ENCODE measurements at places on chromosomes 12 and 14. TPM values are rescaled to one million over a fixed set of nuclear protein-coding genes. Genes with fewer than 3 reads are reported as not detected.

Gene HOXC5
- 0.43 TPM for total RNA-seq

Gene LGALS3
- total RNA-seq, result 180 TPM

Gene SNRPF
- 180 TPM for total RNA-seq

Gene RPGRIP1
- total RNA-seq, result 0.23 TPM

Gene CLEC1A
- total RNA-seq, result not detected

Gene PLEKHG7
- 0.10 TPM for total RNA-seq

Gene PAH
- total RNA-seq, result not detected

Gene CINP
- total RNA-seq, result 58.8 TPM

Gene OAS1
- 92.2 TPM for total RNA-seq

Gene ART4
- total RNA-seq, result not detected

Gene ITGB7
- total RNA-seq, result 0.48 TPM

Gene GALC
- 11.3 TPM for total RNA-seq

Gene TAS2R42
- total RNA-seq, result not detected

Gene PTCSC3
- not detected for total RNA-seq

Gene SLC4A8
- 1.0 TPM for total RNA-seq

Gene RAB15
- 17.7 TPM for total RNA-seq

Gene EML1
- 43.3 TPM for total RNA-seq

Gene ALDH2
- total RNA-seq, result 97.2 TPM

Gene SLC24A4
- 0.14 TPM for total RNA-seq

Gene FIGNL2
- 0.32 TPM for total RNA-seq

Gene HOXC10
- total RNA-seq, result 2.6 TPM

Gene BMAL2
- 21.5 TPM for total RNA-seq

Gene NEUROD4
- not detected for total RNA-seq

Gene COQ5
- total RNA-seq, result 26.4 TPM

Gene KLHL33
- not detected for total RNA-seq

Gene IAPP
- not detected for total RNA-seq

Gene ANGEL1
- total RNA-seq, result 7.3 TPM

Gene NOP9
- 16.6 TPM for total RNA-seq

Gene SOX5
- not detected for total RNA-seq

Gene ANG
- 8.3 TPM for total RNA-seq

Gene NAP1L1
- 690 TPM for total RNA-seq

Gene IL31
- not detected for total RNA-seq
